ENCODE measurements at places on chromosomes 2 and 18.

- no peak for DNase-seq
These were observed 377.8 kb downstream of the LNPK start for GRCh38 chr2:175624211-175624761.

DNA sequence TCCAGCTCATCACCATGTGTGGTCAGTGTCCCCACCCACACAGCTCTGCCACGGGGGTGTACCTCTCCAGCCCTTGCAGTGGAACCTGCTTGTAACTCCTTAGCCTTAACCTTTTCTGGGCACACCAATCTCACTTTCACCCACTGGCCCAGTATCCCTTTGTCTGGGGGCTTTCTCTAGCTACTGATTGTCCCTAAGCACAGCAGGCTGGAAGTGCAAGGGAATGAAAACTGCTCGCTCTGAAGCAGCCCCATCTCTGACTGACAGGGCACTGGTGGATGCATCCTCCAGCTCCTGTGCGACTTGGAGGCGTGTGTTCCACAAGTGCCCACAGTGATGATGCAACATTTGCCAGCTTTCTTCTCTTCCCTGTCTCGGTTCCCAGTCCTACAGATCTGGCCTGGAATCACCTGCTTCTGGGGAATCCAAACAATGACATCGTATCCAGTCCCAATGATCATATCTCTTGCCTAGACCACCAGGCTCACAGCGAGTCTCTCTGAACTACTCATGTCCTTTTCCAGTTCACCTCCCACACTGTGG is 33.6 kb downstream of the SCTR start:
- DNase-seq, result no peak

DNA sequence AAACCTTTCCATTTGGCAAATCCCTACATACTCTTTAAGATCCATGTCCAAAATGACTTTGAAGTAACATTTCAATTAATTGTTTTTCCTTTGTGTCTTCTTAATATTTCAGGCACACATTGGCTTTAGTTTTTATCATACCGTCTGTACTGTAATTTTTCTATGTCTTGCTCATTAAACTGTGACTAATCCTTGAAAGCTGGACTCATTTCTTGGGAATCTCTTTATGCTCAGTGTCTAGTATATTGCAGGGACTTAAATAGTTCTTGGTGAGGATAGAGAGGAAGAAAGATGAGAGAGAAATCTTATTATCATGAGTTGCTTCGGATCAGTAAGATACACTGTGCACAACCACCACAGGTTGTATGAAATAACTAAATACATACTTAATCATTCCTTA is 448.3 kb upstream of the ST6GAL2 start:
- no peak for DNase-seq

DNA sequence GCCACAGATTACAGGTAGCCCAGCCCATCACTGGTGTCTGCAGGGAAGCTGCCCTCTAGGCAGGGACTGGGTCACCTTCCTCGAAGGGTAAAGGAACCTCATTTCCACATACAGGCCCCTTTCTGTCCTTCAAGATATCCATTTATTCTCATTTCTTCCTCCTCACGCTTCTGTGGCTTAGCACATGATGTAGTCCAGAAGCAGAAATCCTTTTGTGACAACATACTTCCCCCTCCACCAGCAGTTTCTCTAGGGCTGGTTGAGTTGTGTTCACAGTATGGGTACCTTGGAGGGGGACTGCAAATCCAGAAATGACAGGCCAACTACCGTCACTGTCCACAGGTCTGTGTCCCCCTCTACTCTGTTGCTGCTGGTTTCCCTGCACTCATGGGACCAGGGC is 364.9 kb downstream of the ANAPC1 start:
- no peak for DNase-seq

DNA sequence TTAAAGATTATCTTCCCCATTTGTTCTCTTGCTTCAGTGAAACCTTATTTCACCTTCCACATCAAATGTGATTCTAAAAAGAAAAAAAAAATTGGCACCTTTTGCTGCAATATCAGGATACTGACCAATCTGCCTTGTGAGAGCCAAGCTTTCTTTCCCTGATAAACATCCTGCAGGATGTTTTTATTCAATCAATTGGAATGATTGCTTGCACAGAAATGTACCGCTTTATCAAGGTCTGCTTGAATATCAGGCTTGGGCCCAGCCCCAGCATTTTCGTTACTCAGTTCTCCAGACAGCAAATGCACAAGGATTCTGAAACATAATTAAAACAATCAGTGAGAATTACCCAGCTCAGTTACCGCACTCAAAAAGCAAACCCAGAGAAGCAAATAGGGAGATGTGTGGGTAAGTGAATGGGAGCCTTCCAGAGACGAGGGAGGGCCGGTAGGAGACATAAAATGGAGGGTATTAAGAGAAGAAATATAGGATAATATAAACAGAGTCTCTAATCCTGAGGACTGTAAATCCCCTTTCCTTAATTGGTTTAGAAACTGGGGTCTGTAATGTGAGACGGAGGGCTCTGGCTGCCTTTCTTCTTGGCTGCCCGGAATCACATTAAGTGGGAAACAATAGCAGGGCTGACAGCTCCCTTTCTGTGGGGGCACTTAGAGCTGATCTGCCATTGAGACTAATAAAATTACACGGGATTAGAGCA is 291.8 kb downstream of the ICOS start:
- no peak for DNase-seq

GRCh38 chr2:196399722-196400691 is 228.6 kb upstream of the STK17B start:
- DNase-seq, result no peak
